Calu3 (cell line): ENCODE measurements at places on chromosomes 5 and 9. TPM values are rescaled to one million over a fixed set of nuclear protein-coding genes. Genes with fewer than 3 reads are reported as not detected.

GRXCR2 gene
- total RNA-seq, result not detected in 2 replicates

- H3K27ac ChIP-seq, result peak overlapping the region; percentile 14
- DNase-seq, result no peak
- H3K27me3 ChIP-seq, result no peaks in the 10 kb centered on the region
- peaks cover 33% of the 10 kb centered on the region for H3K4me1 ChIP-seq
These were observed 10.8 kb downstream of the UBE2D2 start for GRCh38 chr5:139571966-139572365.

DNA sequence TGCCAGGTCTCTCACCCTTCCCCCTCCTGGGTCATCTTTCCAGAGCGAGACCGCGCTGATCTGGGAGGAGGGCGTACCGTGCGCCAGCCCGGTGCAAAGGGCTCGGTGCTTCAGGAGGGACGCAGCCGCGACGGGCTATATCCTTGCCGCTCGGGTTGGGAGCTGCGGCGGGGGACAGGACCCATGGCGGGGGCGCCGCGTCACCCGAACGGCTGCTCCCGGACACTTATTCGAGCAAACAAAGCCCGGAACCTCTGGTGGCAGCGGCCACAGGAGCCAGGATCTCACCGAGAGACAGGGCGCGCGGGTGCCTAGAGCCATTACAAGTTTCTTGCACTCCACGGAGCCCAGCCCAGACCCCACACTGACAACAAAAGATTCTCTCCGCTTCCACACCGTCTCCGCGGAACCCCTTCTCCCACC is 1.3 kb downstream of the SEMA6A start:
- H3K4me1 ChIP-seq, result peaks cover 25% of the 10 kb centered on the region
- peak overlapping the region; percentile 81 for H3K27ac ChIP-seq
- peak overlapping the region; percentile 96 for H3K4me3 ChIP-seq
- peaks cover 54% of the 10 kb centered on the region for H3K36me3 ChIP-seq
- DNase-seq, result peak; percentile 58

DNA sequence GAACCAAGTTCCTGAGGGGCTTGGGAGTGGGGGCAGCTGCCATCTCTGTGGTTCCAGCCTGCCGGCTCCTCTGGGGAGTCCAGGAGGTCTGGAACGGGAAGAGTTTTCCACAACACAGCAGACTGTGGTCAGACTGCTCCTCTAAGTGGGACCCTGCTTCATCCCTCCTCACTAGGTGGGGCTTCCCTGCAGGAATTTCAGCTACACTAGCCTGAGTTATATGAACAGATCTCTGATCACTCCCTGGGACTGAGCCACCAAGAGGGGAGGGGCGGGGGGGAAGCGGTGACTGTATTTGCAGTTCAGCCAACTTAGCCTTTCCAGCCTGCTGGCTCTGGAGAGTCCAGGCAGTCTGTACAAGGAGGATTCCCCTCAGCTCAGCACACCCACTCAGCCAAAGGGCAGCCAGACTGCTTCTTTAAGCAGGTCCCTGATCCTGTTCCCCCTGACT is 19.4 kb downstream of the DTWD2 start:
- H3K4me3 ChIP-seq, result no peak overlapping the region
- H3K27me3 ChIP-seq, result no peaks in the 10 kb centered on the region
- DNase-seq, result no peak
- H3K36me3 ChIP-seq, result no peaks in the 10 kb centered on the region

DNA sequence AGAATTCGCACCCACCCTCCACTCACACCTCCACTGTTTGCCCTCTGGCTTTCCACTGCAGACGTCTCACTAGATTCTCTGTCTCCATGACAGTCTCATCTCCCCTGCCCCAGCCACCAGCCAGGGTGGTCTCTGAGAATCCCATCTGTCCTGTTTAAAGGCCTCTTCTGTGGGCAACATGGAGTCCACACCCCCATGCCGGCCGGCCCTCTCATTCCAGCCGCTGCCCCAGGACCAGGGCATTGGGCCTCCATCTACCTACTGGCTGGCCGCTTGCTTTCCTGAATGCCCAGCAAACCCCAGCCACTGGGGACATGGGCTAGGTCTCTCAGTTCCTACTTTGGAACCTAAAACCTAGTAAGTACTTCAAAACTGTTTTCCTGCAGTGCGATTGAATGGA is 65.6 kb upstream of the RUFY1 start:
- DNase-seq, result no peak
- H3K27ac ChIP-seq, result no peak overlapping the region
- H3K36me3 ChIP-seq, result no peaks in the 10 kb centered on the region
- no peaks in the 10 kb centered on the region for H3K27me3 ChIP-seq

DNA sequence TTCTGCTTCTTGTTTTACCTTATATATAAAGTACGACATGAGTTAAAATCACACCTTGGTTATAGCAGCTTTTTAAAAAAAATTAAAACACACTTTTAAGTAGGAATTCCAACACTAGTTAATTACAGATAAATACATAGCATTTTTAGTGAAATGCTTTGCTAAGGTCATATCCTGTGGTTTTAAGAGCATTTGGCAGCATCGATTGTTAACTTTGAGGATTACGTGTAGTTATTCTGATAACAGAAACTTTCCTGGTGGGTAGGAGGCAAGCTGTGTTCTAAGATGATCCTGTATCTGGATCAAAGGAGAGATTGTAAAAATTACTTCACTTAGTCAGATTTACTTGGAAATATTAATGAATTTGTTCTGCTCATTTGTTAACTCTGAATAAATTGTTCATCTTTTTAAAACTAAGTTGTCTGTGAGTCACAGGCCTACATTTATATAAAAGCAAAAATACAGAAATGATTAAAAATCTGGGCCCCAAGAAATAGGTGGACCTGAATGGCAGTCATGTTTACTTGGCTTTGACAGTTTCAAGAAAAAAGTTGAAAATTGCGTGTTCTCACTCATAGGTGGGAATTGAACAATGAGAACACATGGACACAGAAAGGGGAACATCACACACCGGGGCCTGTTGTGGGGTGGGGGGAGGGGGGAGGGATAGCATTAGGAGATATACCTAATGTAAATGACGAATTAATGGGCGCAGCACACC is 58.3 kb downstream of the TRIO start:
- H3K4me1 ChIP-seq, result peaks cover 46% of the 10 kb centered on the region
- H3K27me3 ChIP-seq, result no peaks in the 10 kb centered on the region
- DNase-seq, result no peak
- H3K36me3 ChIP-seq, result peaks cover 17% of the 10 kb centered on the region

DNA sequence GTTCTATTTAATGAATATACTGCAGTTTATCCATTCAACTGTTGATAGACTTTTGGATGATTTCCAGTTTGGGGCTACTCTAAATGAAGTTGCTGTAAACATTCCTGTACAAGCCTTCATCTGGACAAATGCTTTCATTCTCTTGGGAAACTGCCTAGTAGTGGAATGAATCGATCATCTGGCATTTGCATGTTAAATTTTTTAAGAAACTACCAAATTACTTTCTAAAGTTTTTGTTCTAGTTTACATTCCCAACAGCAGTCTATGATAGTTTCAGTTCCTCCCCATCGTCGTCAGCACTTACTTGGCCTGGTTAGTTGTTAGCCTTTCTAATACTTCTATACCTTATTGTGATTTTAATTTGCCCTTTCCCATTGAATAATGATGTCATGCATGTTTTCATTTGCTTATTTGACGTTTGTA is 306.3 kb downstream of the FER start:
- no peaks in the 10 kb centered on the region for H3K27me3 ChIP-seq
- H3K36me3 ChIP-seq, result no peaks in the 10 kb centered on the region
- no peaks in the 10 kb centered on the region for H3K4me1 ChIP-seq
- no peak overlapping the region for H3K4me3 ChIP-seq
- H3K27ac ChIP-seq, result no peak overlapping the region
